ENCODE measurements at places on chromosomes 7 and 10.

- no peak for DNase-seq
Measured at GRCh38 chr7:121084748-121085336, 96.3 kb downstream of the CPED1 start.

- no peak for DNase-seq
Measured at GRCh38 chr10:58857251-58857805, 319.1 kb upstream of the PHYHIPL start.

DNA sequence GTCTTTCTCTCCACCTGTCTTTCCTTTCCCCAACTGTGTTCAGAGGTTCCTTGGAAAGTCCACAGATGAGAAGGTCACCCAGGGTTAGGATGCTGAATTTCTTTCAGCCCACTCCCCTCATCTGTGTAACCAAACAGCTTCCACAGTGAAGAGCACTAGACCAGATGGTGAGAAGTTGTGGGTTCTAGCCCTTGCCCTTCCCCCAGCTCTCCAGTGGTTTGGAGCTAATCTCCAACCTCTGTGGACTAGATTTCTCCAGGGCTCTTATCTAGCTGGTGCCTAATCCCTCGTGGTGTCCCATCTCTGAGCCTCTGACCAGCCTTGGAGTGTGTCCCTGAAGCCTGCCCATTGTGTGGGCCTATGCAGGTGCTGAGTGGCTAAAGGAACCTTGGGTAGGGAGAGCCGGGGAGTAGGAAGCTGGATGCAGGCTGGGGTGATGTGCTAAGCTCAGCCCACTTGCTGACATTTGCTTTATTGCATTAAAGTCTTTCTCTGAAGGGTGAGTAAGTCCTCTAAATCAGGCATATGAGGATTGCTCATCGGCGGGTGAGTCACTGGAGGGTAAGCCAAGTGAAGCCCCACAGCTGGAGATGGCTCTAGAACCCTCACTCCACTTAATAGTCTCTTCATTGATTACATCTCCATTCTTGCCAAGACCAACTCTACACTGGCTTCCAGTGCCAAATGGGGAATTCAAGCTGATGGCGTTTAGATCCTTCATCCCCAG lies 14.9 kb downstream of the DUSP5 start:
- no peak for DNase-seq

DNA sequence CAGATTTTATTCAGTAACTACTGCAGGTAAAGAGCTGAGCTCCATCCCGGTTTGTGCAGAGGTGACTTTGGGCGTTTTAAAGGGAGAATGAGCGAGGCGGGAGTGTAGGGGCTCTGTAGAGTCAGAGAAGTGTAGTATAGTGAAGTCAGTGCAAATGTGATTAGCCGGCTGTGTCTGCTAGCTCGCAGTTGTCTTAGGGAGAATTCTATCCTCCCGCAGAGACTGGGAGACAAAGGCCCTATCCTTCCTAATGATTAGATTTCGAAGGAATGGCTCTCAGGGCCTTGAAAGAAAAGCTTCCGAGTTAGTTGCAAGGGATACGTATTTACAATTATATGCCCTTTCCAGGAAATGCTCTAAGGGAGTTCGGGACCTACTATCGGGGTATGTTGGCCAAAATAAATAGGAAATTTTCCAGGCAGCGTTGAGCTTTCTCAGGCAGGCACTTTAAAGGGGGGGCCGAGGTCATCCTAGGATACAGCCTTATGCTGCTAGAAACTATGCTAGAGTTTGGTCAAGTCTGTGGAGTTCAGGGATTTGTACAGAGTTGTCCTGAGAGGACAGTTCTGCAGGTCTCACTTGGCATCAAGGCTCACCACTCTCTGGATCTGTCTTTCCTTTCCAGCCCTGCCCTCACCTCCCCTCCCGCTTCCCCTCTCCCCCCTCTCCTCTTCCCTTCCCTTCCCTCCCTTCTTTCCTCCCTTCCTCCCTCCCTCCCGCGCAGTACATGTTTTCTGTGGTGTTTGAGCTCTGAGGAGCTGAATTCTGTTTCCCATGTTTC lies 825 bp downstream of the MRPL32 start:
- no peak for DNase-seq

DNA sequence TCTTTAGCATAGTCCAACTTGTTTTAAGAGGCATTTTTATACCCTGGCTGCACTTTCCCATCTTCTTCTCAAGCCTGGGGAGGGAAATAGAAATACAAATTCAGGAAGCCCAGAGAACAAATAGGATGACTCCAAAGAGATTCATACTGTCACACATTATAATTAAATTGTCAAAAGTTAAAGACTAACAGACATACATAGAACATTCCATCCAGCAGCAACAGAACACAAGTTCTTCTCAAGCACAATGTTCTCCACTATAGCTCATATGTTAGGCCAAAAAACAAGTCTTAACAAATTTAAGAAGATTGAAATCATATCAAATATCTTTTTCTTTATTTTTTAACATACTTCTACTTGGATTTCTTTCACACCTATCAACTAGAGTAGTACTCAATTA lies 75.7 kb downstream of the ANKRD7 start:
- no peak for DNase-seq

DNA sequence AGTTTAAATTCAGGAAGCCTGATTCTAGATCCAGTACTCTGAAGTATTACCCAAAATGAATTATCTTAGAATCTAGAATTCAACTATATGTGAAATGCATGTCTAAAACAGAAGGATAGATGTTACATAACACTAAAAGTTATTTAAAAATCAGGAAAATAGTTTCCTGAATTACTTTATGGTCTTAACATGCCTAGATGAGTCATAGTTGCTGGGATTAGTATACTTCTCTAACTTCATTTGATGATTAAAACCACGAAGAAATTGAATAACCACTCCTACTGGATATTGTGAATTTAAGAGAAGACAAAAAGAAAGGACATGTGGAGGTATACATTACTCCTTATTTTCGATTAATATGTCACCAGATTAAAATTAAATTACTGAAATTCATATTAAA lies 65.5 kb downstream of the ATAD1 start:
- no peak for DNase-seq

- no peak for DNase-seq
Measured at GRCh38 chr7:134339475-134339874, 22.7 kb upstream of the SLC35B4 start.
